Activated T-cell treated with anti-CD3 and anti-CD28 coated beads, Interleukin-2, amount 50 U/mL, for 72 hours (primary cell): ENCODE measurements at places on chromosomes 12 and 14. TPM values are rescaled to one million over a fixed set of nuclear protein-coding genes. Genes with fewer than 3 reads are reported as not detected.

Gene EVL
- total RNA-seq: 343 TPM

Gene SSPN
- not detected for total RNA-seq

DNA sequence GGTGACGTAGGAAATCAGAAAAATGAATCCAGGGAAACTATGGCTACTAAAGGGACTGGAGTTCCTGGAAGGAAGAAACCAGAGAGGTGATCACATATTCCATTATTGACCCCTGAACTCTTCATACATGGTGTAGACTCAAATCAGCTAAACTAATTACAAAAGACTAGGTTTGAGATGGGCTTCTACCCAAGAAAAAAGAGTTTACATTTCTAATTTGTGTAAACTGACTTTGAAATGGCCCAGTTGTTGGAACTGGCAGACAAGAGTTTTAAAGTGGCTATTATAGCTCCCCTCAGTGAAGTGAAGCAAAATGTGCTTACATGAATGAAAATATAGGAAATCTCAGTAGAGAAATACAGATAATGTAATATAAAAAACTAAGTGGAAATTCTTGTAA, 1619.4 kb upstream of the SEL1L start:
- DNase-seq: no peak

DNA sequence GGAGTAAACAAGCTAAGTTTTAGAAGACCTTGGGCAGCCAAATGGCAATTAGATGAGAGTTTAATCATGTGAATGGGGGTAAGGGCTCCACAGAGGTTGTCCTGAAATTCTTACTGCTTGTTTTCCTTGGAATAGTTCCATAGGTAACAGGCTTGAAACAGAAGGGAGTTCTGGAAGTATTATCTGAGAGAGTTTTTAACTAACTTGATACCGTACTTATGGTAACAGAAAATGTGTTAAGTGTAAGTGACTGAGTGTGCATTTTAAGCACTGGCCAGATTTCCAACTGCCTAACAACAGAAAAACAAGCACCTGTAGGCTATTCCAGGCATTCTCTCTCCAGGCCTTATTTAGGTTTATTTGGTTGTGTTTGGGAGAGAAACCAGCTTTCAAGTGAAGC, 414.6 kb upstream of the PDE3A start:
- DNase-seq: no peak

GRCh38 chr12:131211340-131211938, 257.7 kb downstream of the ADGRD1 start:
- peak; percentile 18 for DNase-seq

DNA sequence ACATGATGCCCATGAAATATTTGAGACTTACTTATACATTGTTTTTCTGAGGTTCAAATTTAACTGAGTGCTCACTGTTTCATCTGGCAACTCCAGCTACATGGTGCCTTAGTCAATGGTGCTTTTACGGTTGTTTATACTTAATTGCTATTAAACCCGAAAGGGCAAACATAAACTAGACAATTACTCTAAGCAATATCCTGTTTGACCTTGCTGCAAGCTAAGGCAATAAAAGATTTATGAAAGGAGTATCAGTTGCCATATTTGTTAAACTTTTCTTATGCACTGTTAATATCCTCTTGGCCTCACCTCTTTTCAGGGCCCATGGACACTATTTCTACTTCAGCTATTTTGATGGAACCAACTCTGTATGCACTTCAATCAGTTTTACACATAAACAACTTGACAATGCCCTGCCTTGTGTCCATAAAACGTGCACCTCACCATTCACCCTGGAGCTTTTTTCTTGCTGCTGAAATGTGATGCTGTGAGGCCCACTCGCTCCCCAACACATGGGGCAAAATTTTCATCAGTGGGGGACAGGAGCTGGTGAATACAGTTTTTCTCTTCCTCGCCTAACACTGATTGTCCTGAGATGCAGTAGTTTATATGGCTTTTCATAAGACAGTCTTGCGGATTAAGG, 64.1 kb upstream of the HIF1A start:
- DNase-seq: no peak

DNA sequence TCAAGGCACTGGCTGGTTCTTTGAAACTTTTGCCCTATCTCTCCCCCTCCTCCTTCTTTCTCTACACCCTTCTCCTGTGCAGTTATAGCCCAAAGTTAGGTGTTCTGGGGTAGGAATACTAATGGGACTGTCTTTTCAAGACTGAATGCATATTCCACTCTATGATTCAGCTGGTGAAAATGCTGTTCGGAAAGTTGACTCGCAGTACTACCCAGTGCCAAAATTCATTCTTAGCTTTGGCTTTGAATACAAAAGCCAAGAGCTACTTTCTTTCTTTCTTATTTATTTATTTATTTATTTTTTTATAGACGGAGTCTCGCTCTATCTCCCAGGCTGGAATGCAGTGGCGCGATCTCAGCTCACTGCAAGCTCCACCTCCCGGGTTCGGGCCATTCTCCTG, 249.2 kb downstream of the ETNK1 start:
- DNase-seq: no peak
